ENCODE measurements at places on chromosomes 5 and 9.

GRCh38 chr5:130222573-130222972 is 318.3 kb downstream of the CHSY3 start:
- no peak for DNase-seq

DNA sequence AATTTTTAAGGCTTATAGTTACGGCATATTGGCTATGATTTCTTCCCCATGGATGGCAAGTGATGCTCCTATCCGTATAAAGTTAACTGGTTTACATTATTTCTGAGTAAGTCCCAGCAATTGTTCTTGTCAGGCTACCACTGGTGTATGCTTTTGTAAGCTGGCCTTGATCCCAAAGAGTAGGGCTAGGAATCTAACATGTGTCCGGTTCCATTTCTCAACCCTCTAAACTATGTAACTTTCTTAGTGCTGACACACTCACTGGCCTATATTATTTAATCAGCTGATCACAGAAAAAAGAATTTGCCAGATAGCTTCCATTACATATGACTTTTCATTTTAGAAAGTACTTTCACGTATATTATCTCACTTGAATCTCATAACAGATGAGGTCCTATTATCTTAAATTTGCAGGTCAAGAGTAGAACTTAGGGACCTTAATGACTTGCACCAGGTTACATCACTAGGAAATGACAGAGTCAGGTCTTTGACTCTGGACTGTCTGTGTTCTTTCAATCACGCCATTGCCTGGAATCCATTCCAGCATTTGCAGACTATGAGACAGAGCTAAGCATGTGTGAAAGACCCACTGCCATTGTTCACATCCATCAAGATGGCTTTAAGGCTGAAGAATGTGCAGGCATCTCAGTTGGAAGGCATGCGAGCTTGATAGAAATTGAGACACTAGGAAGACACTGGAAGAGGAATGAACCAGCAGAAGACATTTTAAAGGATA is 362.9 kb downstream of the ARRDC3 start:
- DNase-seq = no peak

GRCh38 chr9:132806723-132807421 is 71.2 kb downstream of the AK8 start:
- no peak for DNase-seq

DNA sequence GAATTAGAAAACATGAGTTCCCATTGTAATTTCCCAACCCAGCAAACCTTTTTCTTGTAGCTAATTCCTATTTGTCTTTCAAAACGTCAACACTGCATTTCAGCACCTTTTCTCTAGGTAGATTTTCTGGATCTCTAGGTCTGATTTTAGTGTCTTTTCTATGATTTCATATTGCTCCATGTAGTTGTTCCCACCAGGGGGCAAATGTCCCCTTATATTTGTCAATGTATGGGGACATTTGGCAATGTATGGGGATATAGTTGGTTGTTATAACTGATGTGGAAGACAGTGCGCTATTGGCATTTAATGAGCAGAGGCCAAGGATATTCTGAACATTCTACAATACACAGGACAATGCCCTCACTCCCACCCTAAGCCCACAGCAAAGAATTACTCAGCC is 273.9 kb upstream of the ADRA1B start:
- no peak for DNase-seq

Measured in cerebellar cortex (tissue), 1 donor.